ENCODE measurements at places on chromosomes 3 and 15.

DNA sequence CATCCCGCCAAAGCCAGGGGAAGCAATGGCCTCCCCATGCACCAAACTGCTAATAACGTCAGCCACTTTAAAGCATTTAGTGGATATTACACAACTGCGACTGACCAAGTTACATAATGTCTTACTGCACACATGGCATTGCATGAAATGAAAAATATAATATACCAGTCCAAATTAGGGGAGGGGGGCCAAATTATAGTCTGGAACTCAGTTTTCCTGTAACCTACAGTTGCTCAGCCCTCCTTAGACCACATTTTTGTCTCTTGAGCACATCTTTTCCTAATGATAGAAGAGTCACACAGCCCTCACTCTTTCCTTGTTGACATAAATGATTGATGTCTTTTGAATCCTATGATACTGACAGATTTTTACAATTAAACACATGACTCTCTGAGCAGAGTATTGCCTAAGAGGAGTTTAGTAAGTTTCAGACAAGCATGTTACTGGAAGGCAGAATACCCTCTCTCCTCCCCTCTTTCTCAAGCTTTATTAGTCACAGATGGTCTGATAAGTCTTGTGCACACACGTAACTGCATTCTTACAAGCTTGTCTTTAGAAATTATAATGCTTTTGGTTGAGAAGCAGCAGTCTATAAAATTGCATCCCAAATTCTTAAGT, 1.1 kb upstream of the PLD1 start:
- no peaks in the 10 kb centered on the region for H3K27me3 ChIP-seq
- H3K36me3 ChIP-seq: peaks cover 38% of the 10 kb centered on the region
- H3K27ac ChIP-seq: peak overlapping the region; percentile 94
- H3K4me1 ChIP-seq: peaks cover 65% of the 10 kb centered on the region
- peak overlapping the region; percentile 96 for H3K4me3 ChIP-seq
- DNase-seq: no peak

- no peak for DNase-seq
- no peaks in the 10 kb centered on the region for H3K36me3 ChIP-seq
- no peak overlapping the region for H3K27ac ChIP-seq
- H3K4me1 ChIP-seq: no peaks in the 10 kb centered on the region
- H3K27me3 ChIP-seq: peaks cover 56% of the 10 kb centered on the region
- no peak overlapping the region for H3K4me3 ChIP-seq
These were observed 55.2 kb downstream of the KCNAB1 start for GRCh38 chr3:156175570-156175969.

- H3K4me3 ChIP-seq: no peak overlapping the region
- DNase-seq: no peak
- no peak overlapping the region for H3K27ac ChIP-seq
- H3K4me1 ChIP-seq: no peaks in the 10 kb centered on the region
- no peaks in the 10 kb centered on the region for H3K36me3 ChIP-seq
These were observed 203.0 kb downstream of the ARRDC4 start for GRCh38 chr15:98163319-98164045.

DNA sequence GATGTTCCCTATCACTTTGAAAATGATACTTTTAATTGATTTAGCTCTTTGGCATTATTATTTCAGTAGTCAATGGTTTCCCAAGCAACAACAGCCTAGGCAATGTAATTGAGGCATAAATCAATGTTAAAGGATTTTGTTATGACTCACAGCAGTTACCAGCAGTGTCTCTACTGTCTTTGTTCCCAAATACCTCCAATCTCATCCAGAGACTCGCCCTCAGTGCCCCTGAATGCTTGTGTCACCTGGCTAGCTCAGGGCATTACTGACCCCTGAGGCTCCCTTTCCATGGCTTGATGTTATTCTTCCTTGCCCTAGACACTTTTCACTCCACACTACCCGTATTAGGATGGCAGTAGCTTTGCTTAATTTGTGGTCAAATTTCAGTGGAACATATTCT, 227.2 kb downstream of the SQOR start:
- H3K36me3 ChIP-seq: no peaks in the 10 kb centered on the region
- no peak for DNase-seq
- H3K27ac ChIP-seq: no peak overlapping the region
- peaks cover 13% of the 10 kb centered on the region for H3K4me1 ChIP-seq
- H3K4me3 ChIP-seq: no peak overlapping the region
- H3K27me3 ChIP-seq: no peaks in the 10 kb centered on the region

DNA sequence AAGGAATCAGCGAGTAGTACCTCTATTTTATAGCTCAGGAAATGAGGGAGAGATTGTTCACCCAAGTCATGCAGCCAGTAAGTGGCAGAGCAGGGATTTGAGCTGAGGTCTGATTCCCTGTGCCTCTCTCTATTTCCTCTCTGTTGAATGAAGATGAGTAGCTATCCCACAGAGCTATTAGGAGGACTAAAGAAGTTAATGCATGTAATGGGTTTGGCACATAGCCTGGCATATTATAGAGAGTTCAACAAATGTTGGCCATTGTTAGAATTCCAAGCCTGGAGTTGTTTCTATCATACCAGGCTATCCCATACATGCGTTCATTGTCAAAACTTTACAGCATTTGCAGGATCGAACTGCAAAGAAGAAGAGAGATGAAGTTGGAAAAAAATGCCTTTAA, 21.8 kb upstream of the KLHL6 start:
- H3K36me3 ChIP-seq: no peaks in the 10 kb centered on the region
- H3K4me1 ChIP-seq: no peaks in the 10 kb centered on the region
- DNase-seq: no peak
- peaks cover 64% of the 10 kb centered on the region for H3K27me3 ChIP-seq
- no peak overlapping the region for H3K4me3 ChIP-seq

DNA sequence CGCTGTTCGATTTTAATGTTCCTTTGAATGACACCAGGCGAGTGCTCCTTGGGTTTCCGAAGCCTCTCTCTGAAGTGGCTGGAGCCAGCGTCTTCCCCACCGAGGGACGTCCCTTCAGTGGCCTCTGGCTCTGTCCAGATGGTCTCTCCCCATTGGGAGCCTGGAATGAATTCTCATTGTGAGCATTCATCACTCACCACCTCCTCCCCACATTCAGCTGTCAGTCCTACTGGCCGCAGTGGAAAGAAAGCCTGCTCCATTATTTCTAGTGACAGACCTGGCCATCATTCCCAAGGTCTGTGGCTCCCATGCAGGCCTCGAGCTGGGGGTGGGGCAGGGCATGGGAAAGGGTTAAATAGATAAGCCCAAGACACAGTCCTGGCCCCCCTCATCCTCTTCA, 35.2 kb downstream of the ZNF710 start:
- H3K4me3 ChIP-seq: no peak overlapping the region
- no peak for DNase-seq
- peaks cover 82% of the 10 kb centered on the region for H3K4me1 ChIP-seq
- H3K36me3 ChIP-seq: peaks cover 22% of the 10 kb centered on the region

GRCh38 chr3:102238362-102238761, 196.5 kb upstream of the ZPLD1 start:
- H3K36me3 ChIP-seq: no peaks in the 10 kb centered on the region
- no peak overlapping the region for H3K27ac ChIP-seq
- no peaks in the 10 kb centered on the region for H3K27me3 ChIP-seq
- H3K4me3 ChIP-seq: no peak overlapping the region
- no peak for DNase-seq

DNA sequence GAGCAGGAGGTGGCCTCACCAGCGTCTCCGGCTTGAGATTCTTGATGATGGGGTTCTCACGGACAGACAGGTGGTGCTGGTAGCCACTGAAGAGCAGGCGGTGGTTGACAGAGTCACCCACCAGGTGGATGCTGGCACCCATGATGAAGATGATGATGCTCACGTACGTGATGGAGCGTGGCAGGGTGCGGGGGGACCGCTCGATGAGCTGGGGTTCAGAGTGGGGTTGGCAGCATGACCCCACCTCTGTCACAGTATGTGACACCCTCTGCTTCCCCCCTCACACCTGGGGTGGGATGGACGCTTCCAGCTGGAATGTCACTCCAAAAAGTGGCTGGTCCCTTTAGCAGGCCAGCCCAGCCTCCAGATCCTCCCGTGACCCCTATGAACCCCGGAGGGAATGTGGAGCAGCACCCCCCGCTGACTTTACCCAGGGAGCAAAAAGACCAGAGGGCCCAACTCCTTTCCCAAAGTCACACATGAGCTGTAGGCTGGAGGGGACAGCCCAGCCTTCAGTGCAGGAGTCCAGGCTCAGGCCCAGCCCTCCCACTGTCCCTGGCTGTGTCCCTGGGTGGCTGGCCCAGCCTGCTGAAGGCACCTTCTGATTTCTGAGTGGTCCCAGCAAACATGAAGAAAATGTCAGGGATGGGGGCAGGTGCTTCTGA, 6.7 kb upstream of the CALML4 start:
- no peak overlapping the region for H3K4me3 ChIP-seq
- DNase-seq: no peak
- H3K4me1 ChIP-seq: no peaks in the 10 kb centered on the region
- H3K27ac ChIP-seq: no peak overlapping the region
- no peaks in the 10 kb centered on the region for H3K36me3 ChIP-seq
- H3K27me3 ChIP-seq: no peaks in the 10 kb centered on the region

- peaks cover 19% of the 10 kb centered on the region for H3K4me1 ChIP-seq
- H3K4me3 ChIP-seq: no peak overlapping the region
- peaks cover 44% of the 10 kb centered on the region for H3K36me3 ChIP-seq
- H3K27me3 ChIP-seq: no peaks in the 10 kb centered on the region
- DNase-seq: no peak
These were observed 17.8 kb downstream of the TPRA1 start for GRCh38 chr3:127572735-127573134.

DNA sequence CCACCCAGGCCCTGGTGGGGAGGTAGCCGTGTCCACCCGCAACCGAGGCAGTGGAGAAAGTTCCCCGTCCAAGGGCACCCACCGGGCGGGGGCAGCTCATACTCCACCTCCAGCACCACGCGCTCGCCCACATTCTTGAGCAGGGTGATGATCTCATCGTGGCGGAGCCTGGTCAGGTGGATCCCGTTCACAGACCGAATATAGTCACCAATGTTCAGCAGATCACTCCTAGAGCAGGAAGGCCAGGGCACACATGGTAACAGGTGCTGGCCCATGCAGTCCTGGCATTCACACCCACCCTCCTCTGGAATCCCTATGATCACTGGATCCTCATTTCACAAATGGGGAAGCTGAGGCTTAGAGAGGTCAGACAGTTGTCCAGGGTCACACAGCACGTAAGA, 15.8 kb downstream of the GRIP2 start:
- H3K27ac ChIP-seq: no peak overlapping the region
- no peaks in the 10 kb centered on the region for H3K4me1 ChIP-seq
- peak; percentile 31 for DNase-seq
- H3K27me3 ChIP-seq: peaks cover 61% of the 10 kb centered on the region
- no peak overlapping the region for H3K4me3 ChIP-seq

GRCh38 chr3:50269977-50270413, 1.0 kb downstream of the SEMA3B start:
- H3K27ac ChIP-seq: peak overlapping the region; percentile 90
- H3K27me3 ChIP-seq: no peaks in the 10 kb centered on the region
- H3K36me3 ChIP-seq: peaks cover 44% of the 10 kb centered on the region
- DNase-seq: peak; percentile 43

DNA sequence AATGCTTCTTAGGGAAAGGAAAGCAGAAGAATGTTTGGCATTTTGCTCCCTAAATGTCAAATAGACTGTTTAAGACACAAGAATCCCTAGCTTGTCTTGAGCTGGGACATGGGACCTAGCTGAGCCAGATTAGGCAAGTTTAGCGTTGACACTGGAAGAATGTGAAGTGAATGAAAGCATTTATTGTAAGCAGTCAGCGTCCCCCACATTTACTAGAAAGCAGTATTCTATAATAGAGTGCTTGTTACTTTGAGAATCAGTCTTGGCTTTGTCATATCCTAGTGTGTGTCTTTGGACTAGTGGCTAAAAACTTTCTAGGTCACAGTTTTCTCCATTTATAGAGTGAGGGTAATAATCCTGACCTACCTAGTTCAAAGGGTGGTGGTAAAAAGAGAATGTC, 161.6 kb downstream of the ADAMTSL3 start:
- H3K27me3 ChIP-seq: no peaks in the 10 kb centered on the region
- no peak overlapping the region for H3K27ac ChIP-seq
- H3K36me3 ChIP-seq: no peaks in the 10 kb centered on the region
- no peaks in the 10 kb centered on the region for H3K4me1 ChIP-seq
- no peak for DNase-seq

DNA sequence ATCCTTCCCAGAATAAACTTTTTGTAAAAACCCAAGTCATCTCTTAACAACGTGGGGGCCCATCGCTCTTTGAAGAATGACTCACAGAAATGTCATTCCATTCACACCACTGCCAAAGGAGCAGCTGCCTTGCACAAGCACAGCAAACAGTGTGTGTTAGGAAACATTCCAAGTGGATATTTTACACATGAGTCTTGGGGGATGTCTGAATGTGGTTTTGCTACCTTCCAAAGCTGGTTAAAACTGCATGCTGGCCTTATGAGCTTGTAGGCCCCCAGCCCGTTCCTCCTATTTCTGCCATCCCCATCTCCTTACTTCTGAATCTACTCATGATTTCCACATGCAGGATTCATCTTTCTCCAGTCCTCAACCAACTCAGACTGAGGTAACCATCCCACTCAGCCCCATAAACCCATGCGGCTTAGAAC, 130.8 kb downstream of the CPNE4 start:
- H3K4me1 ChIP-seq: peaks cover 21% of the 10 kb centered on the region
- peak; percentile 62 for DNase-seq
- no peaks in the 10 kb centered on the region for H3K27me3 ChIP-seq
- peak overlapping the region; percentile 19 for H3K27ac ChIP-seq

DNA sequence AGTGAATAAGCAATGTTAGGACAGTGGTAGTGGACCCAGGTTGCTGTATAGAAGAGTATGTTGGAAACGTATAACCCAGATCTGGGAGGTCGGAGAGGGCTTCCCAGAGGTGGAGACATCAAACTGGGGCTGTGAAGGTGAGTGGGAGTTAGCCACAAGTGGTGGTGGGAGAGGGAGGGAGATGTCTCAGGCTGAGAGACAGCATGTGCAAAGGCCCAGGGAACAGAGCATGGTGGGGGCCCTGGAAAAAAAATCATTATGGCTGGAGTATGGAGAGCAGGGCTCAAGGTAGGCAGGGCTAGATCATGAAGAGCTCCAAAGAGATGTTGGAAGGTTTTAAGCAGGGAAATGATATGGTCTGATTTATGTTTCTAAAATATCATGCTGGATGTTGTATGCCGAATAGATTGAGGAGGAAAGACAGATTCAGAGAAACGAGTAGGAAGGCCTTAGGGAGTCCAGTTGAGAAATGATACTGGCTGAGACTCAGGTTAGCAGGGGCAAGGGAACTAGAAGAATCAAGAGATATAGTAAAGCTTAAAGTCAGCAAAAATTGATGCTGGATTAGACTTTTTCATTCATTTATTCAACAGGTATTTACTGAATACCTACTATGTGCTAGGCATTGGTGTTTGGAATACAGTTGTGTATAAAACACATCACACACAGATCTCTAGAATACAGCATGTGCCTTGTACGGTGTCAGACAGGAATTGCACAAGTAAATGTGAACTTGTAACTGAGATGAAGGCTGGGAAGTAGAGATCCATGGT, 17.0 kb downstream of the ITPR1 start:
- H3K36me3 ChIP-seq: no peaks in the 10 kb centered on the region
- H3K27me3 ChIP-seq: no peaks in the 10 kb centered on the region
- H3K27ac ChIP-seq: no peak overlapping the region
- no peak overlapping the region for H3K4me3 ChIP-seq
- no peak for DNase-seq
- H3K4me1 ChIP-seq: peaks cover 3% of the 10 kb centered on the region
